ENCODE measurements at places on chromosomes 2 and 18. TPM values are rescaled to one million over a fixed set of nuclear protein-coding genes. Genes with fewer than 3 reads are reported as not detected.

Gene FIGN
- total RNA-seq = 6.9 TPM

Gene TSPYL6
- 0.16 TPM for total RNA-seq

Gene SANBR
- 51.2 TPM for total RNA-seq

Gene PRADC1
- 13.0 TPM for total RNA-seq

Gene GLS
- 312 TPM for total RNA-seq

Gene COL5A2
- total RNA-seq = 964 TPM

Gene PFN4
- 1.4 TPM for total RNA-seq

Gene NEU4
- total RNA-seq = 0.21 TPM

Gene CPS1
- 1.3 TPM for total RNA-seq

Gene IGFBP5
- total RNA-seq = 159 TPM

DNA sequence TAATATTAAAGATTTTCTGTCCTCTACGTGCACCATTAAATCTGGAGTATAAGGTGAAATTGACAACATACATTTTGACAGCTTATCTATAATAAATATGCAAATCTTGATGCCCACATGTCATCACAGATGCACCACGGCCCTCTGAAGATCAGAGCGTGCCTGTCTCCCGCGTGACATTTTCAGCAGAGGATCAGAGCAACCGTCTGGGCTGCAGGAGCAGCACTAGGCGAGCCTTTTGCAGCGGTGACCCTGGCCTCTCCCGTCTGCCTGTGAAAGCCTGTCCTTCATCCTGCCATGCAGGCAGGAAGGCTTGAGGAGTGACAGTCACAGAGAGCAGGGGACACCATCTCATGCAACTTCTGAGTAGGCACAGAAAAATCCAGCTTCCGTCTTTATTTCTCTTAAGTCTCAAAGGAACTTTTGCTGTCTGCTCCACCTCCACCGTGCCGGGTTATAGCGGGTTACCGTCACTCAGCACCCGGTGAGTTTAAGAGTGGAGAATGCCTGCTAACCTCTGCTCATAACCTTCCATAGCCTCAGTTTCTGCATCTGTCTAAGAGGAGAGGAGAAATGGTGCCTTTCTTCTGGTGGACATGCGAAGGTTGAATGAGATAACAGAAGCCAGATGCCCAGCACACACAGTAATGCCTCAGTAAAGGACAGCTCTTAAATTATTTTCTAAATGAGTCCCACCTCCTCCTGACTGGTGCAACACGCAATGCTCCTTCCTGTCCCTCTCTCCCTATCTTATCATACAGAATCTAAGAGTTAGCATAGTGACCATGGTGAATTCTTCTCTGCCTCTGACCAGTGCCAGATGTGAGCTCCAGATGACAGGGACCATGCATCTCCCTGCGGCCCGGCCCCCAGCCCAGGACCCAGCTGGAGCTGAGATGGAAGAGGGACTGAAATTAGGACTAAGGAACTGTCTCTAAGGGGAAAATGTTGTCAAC, 43.8 kb downstream of the CELF4 start:
- DNase-seq = no peak

DNA sequence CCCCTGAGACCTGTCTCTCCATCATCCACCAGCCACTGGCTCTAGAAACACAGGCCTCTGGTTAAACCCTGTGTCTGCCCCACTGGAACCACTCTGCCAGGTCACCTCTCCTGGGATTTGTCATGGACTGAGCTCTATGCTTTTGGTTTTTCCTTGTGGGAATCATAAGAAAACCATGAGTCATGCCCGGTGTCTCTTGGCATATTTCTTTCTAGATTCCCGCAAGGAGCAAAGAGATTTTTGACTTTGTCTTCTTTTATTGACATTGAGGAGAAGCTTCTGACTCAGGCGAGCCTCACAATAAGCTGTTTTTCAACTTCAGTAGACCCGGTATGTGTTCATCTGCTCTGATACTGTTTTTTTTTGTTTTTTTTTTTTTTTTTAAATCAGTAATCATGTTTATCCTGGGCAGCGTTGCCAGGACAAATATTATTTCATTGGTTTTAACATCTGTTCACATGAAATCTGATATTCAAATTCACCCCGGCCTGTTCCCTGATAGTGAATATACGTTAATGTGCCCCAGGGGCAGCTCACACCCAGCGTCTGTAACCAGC, 207.1 kb downstream of the ACKR3 start:
- no peak for DNase-seq

DNA sequence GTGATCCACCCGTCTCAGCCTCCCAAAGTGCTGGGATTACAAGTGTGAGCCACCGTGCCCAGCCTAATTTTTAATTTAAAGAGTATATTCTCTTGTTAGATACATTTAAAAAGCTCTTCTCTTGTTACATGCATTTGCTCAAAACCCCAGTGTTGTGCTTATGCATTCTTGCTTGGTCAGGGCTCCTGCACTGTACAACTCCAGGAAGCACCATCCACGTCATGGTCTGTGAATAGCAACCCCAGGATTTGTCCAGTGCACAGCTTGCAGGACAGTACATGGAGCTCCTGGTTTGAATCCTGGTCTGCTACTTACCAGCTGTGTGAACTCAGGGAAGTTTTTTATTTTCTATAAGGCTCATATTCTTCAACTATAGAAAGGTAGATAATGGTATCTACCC, 80.8 kb downstream of the MDH1 start:
- DNase-seq = no peak

DNA sequence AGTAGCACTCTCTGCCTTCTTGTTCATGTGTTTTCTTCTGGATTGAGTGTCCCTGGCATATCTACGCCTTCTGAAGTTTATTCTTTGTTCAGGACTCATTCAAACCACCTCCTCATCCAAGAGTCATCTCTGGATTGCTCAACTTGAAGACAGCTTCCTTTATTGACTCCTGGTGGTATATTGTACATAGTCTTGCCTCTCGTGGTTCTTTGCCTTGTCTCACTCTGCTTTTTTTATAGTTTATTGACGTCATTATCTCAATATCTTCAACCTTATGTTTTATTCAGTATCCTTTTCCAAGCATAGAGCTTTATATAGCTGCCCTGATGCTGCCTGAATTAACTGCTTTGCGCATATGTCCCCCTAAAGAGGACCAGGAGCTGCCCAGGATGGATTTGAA, 161.7 kb downstream of the INSIG2 start:
- DNase-seq = no peak

- no peak for DNase-seq
Measured at GRCh38 chr18:43009674-43010073, 105.8 kb downstream of the RIT2 start.

DNA sequence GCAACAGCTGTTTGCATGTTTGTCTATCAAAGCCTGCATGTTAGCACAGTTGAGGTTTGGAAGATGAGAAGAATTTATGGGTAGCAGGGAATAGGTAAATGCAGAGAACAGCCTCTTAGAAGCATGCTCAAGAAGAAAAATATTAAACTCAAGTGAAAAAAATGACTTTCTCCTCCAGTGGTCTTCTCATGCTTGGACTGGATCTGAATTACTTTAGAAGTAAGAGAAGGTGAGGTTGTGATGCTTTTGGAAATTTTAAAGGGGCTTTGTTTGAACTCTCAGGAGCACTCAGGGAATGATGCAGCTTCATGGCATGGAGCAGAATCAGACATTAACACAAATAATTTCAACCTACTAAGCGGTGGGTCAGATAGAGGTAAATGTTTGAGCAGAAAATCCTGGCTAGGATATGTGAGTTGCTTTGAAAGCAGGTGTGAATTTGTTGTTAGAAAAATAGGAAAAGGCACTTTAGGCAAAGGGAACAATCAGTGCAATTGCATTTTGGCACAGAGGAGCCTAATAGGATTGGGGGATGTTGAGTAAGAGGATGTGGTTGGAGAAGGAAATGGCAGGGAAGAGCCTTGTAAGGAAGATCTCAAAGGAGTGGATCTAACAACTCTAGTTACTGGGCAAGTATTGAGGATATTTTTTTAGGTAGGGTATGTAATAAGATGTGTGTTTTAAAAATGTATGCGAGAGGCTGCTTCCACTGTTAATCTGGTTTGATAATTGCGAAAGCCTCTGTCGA, 76.3 kb downstream of the DDX1 start:
- no peak for DNase-seq

DNA sequence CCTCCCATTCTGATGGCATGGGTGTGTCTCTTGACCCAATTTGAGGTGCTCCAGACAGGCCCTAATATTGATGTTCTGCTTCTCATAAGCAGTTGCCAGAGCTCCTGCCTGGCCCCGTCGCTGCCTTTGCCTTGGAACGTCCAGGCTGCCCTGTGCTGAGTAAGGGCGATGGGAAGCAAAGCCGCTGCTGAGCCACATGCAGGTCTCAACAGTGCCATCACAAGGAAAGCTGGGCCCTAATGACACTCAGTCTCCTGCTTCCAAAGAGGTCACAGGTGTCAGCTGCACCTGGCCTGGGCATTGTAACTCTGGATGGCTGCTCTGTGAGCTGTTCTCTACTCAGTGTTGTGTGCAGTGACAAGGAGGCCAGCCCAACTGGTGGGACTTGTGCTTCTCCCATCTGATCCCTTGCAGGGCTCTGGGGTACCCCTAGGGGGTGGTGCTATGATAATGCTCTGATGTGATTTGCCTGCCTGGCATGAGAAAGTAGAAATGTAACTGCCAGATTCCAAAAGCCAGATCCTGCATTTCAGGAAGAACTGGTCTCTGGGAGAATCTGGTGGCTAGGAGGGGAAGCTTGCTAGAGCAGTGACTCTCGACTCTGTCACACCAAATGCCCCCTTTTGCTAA, 8.7 kb downstream of the TTC39C start:
- DNase-seq = no peak

GRCh38 chr18:31204833-31205232, 42.2 kb upstream of the DSC1 start:
- no peak for DNase-seq

- DNase-seq = no peak
Measured at GRCh38 chr2:86533589-86533988, 29.7 kb downstream of the CHMP3 start.
